ENCODE measurements at places on chromosomes 1 and 21.

- no peak overlapping the region for H3K4me3 ChIP-seq
- H3K27ac ChIP-seq = no peak overlapping the region
- H3K4me1 ChIP-seq = no peaks in the 10 kb centered on the region
Measured at GRCh38 chr1:179776831-179777230, 33.7 kb downstream of the FAM163A start.

DNA sequence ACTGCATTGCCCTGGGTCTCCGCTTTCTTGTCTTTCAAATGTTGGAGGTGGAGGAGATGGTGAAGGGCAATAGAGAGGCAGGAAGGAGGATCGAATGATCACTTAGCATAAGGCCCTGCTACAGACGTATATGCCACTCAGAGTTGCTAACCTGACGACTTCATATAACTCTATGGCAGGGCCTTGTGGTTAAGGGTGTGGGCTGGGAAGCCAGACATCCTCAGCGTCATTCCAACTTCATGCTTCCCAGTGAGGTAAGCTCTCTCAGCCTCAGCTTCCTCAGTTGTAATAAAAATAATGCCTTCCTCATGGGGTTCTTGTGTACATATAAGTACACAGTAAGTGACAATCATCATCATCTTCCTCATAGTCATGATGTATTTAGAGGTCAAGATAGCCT, 54.6 kb downstream of the CASQ2 start:
- H3K4me1 ChIP-seq = peaks cover 19% of the 10 kb centered on the region
- no peaks in the 10 kb centered on the region for H3K36me3 ChIP-seq
- no peak for DNase-seq

GRCh38 chr1:98559291-98559690, 102.2 kb upstream of the SNX7 start:
- no peak overlapping the region for H3K4me3 ChIP-seq
- no peaks in the 10 kb centered on the region for H3K36me3 ChIP-seq
- H3K27me3 ChIP-seq = no peaks in the 10 kb centered on the region
- no peak overlapping the region for H3K27ac ChIP-seq
- DNase-seq = no peak
- H3K4me1 ChIP-seq = no peaks in the 10 kb centered on the region

GRCh38 chr1:57672346-57673140, 248.7 kb upstream of the DAB1 start:
- H3K27me3 ChIP-seq = peaks cover 1% of the 10 kb centered on the region
- no peaks in the 10 kb centered on the region for H3K36me3 ChIP-seq
- H3K4me3 ChIP-seq = no peak overlapping the region
- no peak for DNase-seq
- H3K27ac ChIP-seq = no peak overlapping the region
- no peaks in the 10 kb centered on the region for H3K4me1 ChIP-seq

DNA sequence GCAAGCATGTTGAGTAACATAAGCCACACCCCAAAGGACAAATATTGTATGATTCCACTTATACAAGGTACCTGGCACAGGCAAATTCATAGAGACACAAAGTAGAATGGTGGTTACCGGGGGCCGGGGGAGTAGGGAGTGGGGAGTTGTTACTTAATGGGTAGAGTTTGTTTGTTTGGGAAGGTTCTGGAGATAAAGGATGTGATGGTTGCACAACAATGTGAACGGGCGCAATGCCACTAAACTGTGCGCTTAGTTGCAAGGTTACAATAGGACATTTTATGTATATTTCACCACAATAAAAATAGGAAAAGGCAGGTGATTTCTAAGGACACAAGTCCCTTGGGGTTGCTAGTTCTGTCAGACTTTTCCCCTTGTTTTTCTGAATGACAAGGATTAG, 516.6 kb downstream of the KIF26B start:
- no peaks in the 10 kb centered on the region for H3K4me1 ChIP-seq
- H3K36me3 ChIP-seq = no peaks in the 10 kb centered on the region
- DNase-seq = no peak
- no peak overlapping the region for H3K4me3 ChIP-seq

DNA sequence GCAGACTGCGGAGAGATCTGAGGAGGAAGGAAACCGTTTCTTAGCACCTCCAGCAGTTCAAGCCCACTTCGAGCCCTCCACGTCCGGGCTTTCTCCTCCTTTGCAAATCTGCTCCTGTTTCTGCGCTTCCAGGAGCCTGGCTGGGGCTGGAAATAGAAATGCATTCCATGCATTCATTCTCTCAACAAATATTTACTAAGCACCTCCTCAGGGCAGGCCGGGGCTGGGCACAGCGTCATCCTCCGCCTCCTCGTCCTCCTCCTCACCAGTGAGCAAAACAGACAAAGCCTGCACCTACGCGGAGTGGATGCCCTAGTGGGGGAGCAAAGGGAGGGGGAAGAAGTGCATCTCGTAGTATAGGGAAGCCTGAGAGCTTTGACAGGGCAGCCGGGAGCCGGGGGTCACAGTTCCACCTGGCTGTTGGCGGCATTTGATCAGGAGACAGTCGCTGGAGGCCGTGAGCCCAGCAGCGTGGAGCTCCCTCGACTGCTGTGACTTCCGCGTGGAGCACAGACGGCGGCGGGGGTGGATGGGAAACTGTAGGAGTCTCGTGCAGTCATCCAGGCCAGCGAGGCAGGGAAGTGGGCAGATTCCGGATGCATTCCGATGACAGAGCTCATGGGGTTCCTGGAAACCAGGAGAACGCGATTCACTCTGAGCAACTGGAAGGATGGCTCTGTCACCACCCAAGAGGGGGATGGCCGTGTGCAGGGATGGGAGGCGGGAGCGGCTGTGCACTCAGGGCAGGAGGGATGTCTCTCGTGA, 93.5 kb downstream of the SIK1 start:
- no peak overlapping the region for H3K27ac ChIP-seq
- no peak overlapping the region for H3K4me3 ChIP-seq
- peaks cover 23% of the 10 kb centered on the region for H3K27me3 ChIP-seq
- peaks cover 18% of the 10 kb centered on the region for H3K4me1 ChIP-seq
- peaks cover 8% of the 10 kb centered on the region for H3K36me3 ChIP-seq
- peak; percentile 28 for DNase-seq
